ENCODE measurements at places on chromosomes 5 and 9.
A peak's percentile ranks its signal among the peaks of the same experiment; 100 is the strongest.

DNA sequence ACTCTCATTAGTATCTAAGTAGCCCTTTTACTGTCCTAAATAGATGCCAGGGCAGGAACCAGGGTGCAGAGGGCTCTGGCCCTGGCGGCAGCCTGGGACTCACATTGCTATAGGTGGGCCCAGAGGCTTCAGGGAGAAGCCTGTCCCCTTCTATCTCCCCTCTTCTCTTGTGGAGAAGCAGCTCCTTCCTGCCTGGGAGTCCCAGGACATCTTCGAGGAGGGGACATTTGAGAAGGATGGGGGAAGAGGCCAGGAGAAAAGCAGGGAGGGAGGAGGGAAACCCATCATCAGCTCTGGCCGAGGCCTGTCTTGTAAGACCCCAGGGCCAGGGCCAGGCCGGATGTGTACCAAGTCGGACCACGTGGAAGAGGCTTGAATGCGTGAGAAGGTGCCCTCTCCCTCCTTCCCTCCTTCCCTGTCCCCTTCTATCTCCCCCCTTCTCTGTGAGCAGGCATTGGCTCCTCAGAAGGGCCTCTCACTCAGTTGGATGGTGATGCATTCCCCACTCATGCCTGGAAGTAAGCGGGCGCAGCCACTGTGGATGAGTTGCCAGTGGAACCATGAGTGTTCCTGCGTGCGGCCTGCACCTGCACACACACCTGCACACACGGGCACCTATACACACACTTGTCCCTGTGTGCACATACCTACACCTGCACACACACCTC, 20.7 kb upstream of the LPCAT1 start:
- DNase-seq, result no peak

DNA sequence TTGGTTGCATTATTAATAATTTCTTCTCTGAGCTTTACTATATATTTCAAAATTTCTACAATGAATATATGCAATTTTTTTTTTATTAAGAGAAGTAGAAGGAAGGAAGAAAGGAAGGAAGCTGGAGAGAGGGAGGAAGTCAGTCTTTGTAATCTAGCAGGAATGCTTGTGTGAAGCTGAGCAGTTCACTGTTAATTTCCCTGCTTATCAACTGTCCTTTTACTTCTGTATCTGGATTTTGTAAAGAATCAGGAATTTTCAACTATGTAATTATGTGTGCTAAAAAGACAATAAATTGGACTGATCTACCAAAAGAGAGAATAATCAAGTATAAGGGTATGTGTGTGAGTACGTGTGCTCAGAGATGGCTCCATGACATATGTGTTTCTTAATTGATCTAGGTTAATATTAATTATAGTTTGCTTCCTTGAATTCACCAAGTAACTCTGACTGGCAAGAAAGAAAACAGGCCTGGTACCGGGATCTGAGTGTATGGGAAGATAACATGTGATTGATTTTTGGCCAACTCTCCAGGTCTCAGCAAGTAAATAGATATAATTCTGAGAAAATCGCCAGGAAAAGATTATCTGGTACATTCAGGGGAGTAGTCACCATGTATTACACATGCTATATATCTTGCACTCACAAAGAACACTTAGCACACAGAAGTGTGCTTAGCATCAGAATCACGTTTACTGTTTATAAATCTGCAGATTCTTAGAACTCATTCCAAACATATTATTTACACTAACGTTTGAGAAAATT, 1758.8 kb upstream of the WWC1 start:
- peak; percentile 62 for DNase-seq

DNA sequence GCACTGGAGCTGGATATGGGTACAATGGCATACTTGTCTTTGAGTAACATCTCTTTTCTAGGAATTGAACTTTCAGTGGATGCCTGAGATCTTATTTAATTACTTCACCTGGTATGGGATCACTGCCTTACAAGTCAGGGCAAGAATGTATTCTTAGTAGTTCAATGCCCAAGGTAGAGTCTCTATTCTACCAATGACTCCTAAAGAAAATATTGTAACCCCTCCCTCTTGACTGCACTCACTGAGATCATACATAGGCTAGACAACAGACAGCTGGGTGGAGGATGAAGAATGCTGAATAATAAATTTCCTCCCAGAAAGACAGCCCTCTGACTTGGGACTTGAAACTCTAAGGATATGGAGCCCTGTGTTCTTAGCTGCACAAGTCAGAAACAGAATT, 1216.3 kb upstream of the ACO1 start:
- no peak for DNase-seq

DNA sequence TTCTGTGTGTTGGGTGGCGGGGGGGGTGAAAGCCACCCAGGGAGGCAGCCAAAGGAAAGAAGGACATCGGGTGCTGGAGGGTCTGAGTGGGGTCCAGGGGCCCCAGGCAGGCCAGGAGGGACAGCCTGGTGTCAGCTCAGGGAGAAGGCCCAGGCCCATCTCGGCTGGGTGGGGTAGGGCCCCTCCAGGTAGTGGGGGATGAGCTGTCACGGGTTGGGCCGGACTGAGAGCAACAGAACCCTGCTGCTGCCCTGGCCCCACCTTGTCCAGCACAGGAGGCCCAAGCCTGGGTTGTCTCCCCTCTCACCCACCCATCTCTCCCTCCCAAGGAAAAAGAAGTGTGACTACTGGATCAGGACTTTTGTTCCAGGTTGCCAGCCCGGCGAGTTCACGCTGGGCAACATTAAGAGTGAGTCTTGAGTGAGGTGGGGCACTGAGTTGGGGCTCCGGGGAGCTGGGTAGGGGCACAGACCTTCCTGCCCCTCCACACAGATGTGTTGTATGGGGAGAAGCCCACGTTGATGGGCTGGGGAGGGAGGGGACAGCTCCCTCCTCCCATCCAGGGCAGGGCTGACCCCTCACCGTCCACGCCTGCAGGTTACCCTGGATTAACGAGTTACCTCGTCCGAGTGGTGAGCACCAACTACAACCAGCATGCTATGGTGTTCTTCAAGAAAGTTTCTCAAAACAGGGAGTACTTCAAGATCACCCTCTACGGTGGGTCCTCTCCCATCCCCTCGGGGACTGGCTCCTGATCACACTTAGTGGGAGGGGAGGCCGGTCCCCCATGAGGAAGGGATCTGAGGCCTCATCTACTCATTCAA, 2.3 kb downstream of the LCN2 start:
- no peak for DNase-seq
